ENCODE measurements at places on chromosomes 2 and 18. TPM values are rescaled to one million over a fixed set of nuclear protein-coding genes. Genes with fewer than 3 reads are reported as not detected.

- no peak overlapping the region for H3K4me3 ChIP-seq
- no peaks in the 10 kb centered on the region for H3K36me3 ChIP-seq
- DNase-seq = no peak
- H3K27ac ChIP-seq = no peak overlapping the region
- no peaks in the 10 kb centered on the region for H3K27me3 ChIP-seq
- H3K4me1 ChIP-seq = no peaks in the 10 kb centered on the region
These were observed 10.0 kb upstream of the FEZ2 start for GRCh38 chr2:36607947-36608346.

- H3K4me1 ChIP-seq = no peaks in the 10 kb centered on the region
- no peak overlapping the region for H3K4me3 ChIP-seq
- no peak for DNase-seq
- peaks cover 15% of the 10 kb centered on the region for H3K27me3 ChIP-seq
- no peak overlapping the region for H3K27ac ChIP-seq
- H3K36me3 ChIP-seq = no peaks in the 10 kb centered on the region
These were observed 21.0 kb upstream of the PAX3 start for GRCh38 chr2:222319586-222320435.

GRCh38 chr18:62280786-62281185 is 44.3 kb upstream of the TNFRSF11A start:
- no peaks in the 10 kb centered on the region for H3K27me3 ChIP-seq
- no peak overlapping the region for H3K4me3 ChIP-seq
- H3K4me1 ChIP-seq = no peaks in the 10 kb centered on the region

GRCh38 chr2:80022018-80022417 is 282.5 kb downstream of the LRRTM1 start:
- H3K4me1 ChIP-seq = no peaks in the 10 kb centered on the region
- H3K27me3 ChIP-seq = no peaks in the 10 kb centered on the region
- no peak for DNase-seq
- no peak overlapping the region for H3K4me3 ChIP-seq
- no peak overlapping the region for H3K27ac ChIP-seq
- H3K36me3 ChIP-seq = no peaks in the 10 kb centered on the region

DNA sequence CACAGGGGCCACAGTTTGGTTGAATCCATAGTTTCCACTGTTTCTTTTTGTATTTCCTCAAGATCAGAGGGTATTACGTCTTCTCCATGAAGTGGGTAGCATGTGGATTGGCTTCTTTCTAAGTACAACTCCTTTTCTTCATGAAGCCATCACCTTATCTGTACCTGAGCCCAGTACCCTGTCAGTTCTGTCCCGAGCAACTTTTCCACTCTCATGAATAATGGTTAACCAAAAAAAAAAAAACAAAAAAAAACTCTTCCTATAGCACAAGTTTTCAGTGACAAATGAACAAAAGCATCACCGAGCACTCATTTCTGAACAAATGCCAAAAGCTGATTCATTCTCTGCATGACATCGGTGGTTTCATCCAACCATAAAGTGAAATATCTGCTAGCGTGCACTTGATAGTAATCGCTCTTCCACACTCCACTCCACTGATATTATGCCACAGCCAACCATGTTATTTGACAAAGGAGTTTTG is 53.0 kb upstream of the CCDC150 start:
- H3K36me3 ChIP-seq = no peaks in the 10 kb centered on the region
- H3K4me3 ChIP-seq = no peak overlapping the region
- no peak for DNase-seq
- no peak overlapping the region for H3K27ac ChIP-seq
- H3K27me3 ChIP-seq = peaks cover 12% of the 10 kb centered on the region

DNA sequence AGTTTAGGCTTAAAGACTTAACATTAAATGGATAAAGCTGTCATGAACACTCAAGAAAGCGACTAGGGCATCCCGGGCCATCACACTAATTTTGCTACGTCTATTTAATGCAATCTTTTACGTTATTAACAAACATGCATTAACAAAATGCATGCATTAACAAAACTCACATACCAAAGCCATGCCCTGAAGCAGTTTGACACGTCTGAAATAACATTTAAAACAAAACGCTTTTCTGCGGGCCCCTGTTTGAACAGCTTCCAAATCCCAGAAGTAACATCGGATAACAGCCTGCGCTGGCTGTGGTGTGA is 458 bp downstream of the B4GALT6 start:
- no peak overlapping the region for H3K27ac ChIP-seq
- no peak for DNase-seq
- H3K27me3 ChIP-seq = peaks cover 12% of the 10 kb centered on the region
- no peaks in the 10 kb centered on the region for H3K36me3 ChIP-seq
- no peaks in the 10 kb centered on the region for H3K4me1 ChIP-seq

GRCh38 chr2:199946836-199947235 is 8.5 kb downstream of the TYW5 start:
- H3K4me1 ChIP-seq = no peaks in the 10 kb centered on the region
- no peak for DNase-seq
- peaks cover 25% of the 10 kb centered on the region for H3K36me3 ChIP-seq

GRCh38 chr2:200338692-200339091 is 32.2 kb downstream of the SPATS2L start:
- H3K4me1 ChIP-seq = no peaks in the 10 kb centered on the region
- no peak overlapping the region for H3K27ac ChIP-seq
- no peaks in the 10 kb centered on the region for H3K27me3 ChIP-seq

DNA sequence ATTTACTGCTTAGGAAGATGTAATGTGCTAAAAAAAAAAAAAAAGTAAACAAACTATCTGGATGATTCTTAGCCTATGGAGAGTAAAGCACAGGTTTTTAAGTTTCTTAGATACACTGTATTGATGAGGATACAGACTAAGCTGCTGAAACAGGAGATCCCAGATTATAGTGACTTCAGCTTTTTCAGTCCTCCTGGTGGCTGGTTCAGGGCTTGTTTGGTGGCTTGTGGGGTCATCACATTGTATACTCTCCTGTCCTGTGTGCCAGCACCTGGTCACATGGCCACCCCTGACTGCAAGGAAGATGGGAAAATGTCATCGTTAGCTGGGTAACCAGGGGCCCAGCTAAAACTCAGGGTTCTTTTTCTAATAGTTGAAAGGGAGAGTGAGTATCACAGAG is 31.4 kb downstream of the RAB31 start:
- H3K36me3 ChIP-seq = no peaks in the 10 kb centered on the region
- no peak for DNase-seq
- no peak overlapping the region for H3K4me3 ChIP-seq
- no peaks in the 10 kb centered on the region for H3K4me1 ChIP-seq
- no peaks in the 10 kb centered on the region for H3K27me3 ChIP-seq

The FAP gene
- not detected for total RNA-seq

The CFAP53 gene
- total RNA-seq = 0.49 TPM

The EIF2AK3 gene
- total RNA-seq = 15.0 TPM

The VIT gene
- total RNA-seq = not detected

The HOXD13 gene
- not detected for total RNA-seq

The SCLY gene
- 64.8 TPM for total RNA-seq

The GPBAR1 gene
- total RNA-seq = 0.51 TPM

The XDH gene
- not detected for total RNA-seq

Data from CD8-positive, alpha-beta memory T cell (primary cell).